Neuronal stem cell (in vitro differentiated cells): ENCODE measurements at places on chromosomes 2 and 18.

DNA sequence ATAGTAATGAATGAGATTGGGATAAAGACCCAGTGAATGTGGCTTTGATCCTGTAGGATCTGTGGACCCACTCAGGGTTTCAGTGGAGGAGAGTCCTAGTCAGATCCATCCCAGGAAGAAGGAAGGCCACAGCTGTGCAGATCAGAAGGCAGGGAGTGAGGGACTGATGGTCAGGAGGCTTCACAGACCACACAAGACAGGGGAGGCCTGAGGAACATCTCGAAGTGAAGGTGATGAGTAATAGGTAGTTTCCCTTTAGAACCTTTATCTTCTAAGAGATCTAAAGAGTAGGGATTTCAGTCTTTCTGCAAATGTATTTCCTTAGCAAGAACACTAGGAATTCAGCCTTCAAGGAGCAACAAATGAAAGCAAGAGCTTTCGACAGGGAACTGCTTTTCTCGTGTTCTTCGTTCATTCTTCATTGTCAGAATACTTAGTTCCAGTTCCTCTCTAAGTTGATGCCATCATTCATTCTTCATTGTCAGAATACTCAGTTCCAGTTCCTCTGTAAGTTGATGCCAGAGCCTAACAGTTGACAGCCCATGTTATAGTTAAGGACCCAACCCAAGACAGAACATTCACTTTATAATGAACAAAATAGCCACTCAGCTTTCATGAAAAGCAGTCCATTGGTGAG lies 150.2 kb upstream of the EPAS1 start:
- no peak for DNase-seq

GRCh38 chr2:105399207-105399861 lies 483 bp upstream of the FHL2 start:
- DNase-seq: no peak

- DNase-seq: peak; percentile 71
Measured at GRCh38 chr2:207334624-207335371, 169.1 kb upstream of the KLF7 start.

DNA sequence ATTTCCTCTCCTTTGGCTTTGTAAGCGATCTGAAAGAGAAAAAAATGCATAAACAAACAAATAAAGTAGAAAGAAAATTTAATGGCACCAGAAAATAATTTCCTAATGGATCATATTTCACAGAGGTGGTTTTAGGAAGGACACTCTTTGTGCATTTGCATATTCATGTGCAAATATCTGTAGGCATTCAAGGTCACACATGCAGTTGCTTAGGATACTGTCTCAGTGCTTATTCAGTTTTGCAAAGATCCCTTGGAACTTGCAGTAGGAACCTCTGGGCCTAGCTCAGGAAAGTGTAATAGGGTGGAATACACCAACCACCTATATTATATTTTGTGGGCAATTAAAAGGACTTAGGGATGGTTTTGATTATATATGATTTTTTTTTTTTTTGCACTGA lies 54.3 kb downstream of the NEB start:
- no peak for DNase-seq
